ENCODE measurements at places on chromosomes 5 and 9.

DNA sequence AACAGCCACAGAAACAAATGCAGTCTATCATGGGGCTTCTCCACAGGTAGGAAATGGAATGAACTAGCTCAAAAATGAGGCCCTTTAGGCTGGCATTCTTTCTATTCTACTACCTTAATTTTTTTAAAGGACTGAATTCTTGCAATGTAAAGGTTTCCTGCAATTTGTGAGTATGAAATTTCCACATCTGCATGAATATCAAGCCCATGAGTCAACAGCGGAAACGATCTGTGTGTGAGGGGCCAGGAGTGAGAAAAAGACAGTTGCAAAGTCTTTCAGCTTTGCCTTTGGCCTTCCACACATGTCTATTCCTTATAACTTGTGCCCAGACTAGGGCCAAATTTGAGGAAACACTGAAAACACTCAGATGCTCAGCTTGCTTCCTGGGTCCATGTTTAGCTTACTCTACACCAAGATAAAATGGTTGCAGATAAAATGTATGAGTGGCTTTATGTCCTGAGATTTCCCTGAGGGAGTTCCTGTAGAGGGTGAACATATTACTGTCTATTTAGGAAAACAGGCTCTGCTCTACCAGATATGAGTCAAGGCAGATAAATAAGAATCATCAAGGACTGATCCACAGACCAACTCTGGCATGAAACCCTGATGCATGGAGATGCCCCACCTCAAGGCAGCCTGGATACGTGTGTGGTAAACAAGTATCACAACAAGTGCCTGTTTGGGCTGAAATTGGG, 46.5 kb downstream of the RETREG1 start:
- no peak for DNase-seq

- DNase-seq: no peak
Observed at GRCh38 chr5:69048230-69048629, 45.6 kb upstream of the SLC30A5 start.

DNA sequence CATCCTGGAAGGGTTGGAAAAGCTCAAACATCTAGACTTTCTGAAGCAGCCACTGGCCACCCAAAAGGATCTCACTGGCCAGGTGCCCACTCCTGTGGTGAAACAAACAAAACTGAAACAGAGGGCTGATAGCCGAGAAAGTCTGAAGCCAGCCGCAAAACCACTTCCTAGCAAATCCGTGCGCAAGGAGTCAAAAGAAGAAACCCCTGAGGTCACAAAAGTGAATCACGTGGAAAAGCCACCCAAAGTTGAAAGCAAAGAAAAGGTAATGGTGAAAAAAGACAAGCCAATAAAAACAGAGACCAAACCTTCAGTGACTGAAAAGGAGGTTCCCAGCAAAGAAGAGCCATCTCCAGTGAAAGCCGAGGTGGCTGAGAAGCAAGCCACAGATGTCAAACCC, 87.6 kb downstream of the MAP1B start:
- no peak for DNase-seq

GRCh38 chr9:106783121-106783520, 79.8 kb upstream of the ZNF462 start:
- DNase-seq: no peak

DNA sequence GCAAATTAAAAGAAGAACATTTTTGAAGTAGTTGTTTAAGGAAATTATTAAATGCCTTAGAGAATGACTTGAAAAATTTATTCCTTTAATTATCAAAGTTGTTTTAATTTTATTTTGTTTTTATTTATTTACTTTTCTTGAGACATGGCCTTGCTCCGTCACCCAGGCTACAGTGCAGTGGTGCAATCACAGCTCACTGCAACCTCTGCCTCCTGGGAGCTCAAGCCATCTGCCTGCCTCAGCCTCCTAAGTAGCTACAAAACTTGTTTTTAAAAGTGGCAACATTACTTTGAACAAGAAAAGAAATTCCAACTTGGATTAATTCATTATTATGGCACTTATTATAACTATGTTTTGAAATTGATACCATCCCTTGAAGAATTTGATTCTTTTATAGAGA, 29.0 kb downstream of the CDO1 start:
- DNase-seq: no peak

DNA sequence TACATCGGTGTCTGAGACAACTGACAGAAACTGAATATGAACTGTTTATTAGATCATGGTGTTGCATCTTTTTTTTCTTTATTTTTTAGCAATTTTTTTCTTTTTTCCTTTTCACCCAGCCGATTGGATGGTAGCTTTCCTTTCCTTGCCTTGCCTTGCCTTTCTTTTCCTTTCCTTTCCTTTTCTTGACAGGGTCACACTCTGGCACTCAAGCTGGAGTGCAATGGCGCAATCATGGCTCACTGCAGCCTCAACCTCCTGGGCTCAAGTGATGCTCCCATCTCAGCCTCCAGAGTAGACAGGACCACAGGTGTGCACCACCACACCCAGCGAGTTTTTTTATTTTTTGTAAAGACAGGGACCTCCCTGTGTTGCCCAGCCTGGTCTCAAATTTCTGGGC, 2.8 kb downstream of the PDE6A start:
- DNase-seq: no peak

DNA sequence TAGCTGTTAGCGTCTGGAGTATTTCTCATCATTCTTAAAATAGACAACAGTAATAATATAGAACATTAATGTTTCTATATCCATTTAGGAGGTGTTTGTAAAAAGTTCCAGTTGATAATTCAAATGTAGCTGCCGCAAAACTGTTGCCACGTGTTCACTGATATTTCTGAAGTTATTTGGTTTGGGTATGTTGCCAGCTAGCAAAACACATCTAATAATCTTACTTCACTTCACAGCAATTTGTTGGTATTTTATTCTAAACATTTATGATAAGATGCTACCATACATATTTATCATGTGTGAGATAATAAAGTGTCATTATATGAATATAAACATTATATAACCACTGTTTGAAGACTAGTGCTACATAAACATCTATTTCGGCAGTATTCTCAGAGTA, 101.6 kb downstream of the CDH12 start:
- no peak for DNase-seq

- DNase-seq: no peak
Observed at GRCh38 chr9:92680166-92681119, 10.5 kb upstream of the IPPK start.
